RPMI7951 (cell line): ENCODE measurements at places on chromosomes 4 and X.

- DNase-seq: no peak
Observed at GRCh38 chrX:27008486-27008885, 454.7 kb downstream of the PPP4R3C start.

GRCh38 chr4:10750714-10751113, 66.1 kb upstream of the CLNK start:
- no peak for DNase-seq

- no peak for DNase-seq
Observed at GRCh38 chr4:17497890-17498523, 13.9 kb downstream of the QDPR start.

DNA sequence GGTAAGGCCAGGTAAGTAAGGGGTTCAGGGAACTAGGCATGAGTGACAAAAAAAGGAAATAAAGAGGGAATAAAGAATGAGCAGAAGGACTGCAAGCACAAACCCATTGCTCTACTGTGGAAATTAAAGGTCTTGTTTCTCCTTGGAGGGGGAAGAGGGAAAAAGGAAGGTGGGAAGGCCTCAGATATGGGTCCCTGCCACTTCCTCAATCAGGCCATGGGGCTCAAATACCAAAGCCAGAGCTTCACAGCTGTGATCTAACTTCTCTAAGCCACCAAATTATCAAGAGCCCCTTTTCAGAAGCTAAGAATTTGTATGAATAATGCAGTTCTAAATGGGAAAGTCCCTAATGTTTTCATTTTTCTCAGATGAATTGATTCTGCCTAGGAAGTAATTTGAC, 4.7 kb downstream of the USP51 start:
- no peak for DNase-seq
